Fibroblast of the aortic adventitia (primary cell): ENCODE measurements at places on chromosomes 4 and X.

GRCh38 chrX:152926923-152927322, 29.1 kb downstream of the ZNF185 start:
- DNase-seq, result no peak

DNA sequence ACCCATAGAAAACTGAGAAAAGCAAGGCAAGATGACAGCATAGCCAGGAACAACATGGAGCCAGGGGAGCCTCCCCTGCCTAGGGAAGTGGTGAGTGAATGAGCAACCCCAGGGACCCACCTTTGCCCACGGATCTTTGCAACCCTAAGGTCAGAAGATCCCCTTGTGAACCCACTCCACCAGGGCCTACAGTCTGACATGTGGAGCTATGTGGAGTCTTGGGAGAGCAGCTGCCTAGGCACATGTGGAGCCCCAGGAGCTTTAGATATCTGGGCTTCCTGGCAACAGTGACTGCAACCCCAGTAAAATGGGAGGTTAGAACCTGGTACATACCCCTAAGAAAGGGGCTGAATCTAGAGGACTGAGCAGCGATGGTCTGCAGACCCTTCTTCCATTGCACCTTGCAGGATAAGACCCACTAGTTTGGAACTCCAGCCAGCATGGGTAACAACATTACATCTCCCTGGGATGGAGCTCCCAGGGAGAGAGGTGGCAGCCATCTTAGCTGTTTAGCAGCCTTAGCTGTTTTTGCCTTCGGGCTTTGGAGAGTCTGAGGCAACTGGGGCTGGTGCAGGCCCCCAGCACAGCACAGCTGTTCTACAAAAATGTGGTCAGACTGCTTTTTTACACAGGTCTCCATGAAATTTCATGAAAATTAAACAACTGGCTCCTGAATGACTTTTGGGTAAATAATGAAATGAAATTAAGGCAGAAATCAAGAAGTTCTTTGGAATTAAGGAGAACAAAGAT, 104.7 kb upstream of the TRIM2 start:
- DNase-seq, result no peak

GRCh38 chrX:18098763-18099162, 121.9 kb downstream of the BEND2 start:
- DNase-seq, result no peak

DNA sequence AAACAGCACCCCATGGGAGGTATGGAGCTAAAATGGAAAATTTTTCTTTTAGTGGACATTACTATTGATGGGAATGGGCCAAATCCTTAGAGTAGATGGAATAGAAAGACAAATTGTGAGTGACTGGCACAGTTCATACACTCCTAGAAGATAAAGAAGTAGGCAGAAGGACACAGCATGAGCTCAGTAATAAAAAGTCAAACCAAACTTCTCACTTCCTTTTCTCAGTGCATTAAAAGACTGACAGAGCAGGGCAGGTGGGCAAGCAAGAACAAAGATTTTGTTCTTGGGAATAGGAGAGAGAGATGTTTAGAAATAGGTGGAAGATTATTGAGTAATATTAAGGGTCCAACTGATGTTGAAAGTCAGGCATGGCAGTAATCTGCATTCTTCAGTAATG, 132.5 kb downstream of the ATP10D start:
- no peak for DNase-seq

- DNase-seq, result peak; percentile 67
These were observed 964 bp upstream of the HMGB2 start for GRCh38 chr4:173334891-173335752.

GRCh38 chrX:70998411-70999027, 67.6 kb upstream of the SLC7A3 start:
- peak; percentile 66 for DNase-seq

DNA sequence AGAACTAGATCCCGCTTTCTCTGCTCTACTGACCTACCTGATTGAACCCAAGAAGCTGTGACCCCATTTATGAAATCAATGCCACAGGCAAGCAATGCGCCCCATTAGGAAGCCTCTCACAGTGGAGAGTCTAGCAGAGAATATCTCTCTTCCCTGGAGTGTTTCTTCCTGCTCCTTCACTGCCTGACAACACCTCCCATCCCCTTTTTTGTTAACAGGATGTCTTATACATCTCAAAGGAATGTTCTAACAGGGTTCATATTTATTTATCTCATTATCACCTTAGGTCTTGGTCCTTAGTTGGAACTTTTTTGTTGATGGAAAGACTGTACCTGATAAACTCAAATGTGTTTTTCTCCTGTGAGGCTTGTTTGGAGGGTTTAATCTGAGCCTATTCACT, 35.5 kb downstream of the SLIT2 start:
- DNase-seq, result no peak

DNA sequence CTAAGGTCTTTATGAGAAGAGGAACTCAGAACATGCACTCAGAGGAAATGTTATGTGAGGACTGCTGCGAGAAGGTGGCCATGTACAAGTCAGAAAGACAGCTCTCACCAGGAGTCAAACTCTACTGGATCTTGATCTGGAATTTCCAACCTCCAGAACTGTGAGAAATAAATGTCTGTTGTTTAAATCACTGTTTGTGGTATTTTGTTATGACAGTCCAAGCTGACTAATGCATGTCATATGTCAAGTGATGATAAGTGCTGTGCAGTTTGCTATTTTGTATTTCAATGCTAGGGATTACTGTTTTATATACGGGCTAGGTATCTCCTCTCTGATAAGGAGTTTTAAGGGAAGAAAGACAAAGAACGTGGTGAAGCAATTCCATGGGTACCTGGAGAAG, 162.3 kb downstream of the CPEB2 start:
- no peak for DNase-seq

DNA sequence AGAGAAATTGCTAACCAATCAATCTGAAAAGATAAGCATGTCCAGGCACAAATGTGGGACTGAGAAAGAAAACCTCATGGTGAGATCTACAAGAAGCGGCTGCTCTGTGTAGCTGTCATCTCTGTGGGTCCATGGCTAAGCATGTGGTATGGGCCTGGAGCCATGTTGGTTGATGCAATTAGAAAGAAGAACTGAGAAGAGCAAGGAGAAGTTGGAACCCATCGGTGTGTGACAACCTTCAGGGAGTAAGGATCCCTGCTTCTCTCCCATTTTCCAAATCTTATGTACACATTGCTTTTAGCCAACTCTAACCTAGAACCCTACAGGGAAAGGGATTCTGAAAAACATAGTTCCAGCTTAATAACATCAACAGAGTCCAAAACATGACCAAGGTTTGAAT, 890.2 kb downstream of the FSTL5 start:
- DNase-seq, result no peak
